NCI-H510A treated with DMSO at 0.1 percent for 48 hours (cell line): ENCODE measurements at places on chromosomes 12 and 14.

DNA sequence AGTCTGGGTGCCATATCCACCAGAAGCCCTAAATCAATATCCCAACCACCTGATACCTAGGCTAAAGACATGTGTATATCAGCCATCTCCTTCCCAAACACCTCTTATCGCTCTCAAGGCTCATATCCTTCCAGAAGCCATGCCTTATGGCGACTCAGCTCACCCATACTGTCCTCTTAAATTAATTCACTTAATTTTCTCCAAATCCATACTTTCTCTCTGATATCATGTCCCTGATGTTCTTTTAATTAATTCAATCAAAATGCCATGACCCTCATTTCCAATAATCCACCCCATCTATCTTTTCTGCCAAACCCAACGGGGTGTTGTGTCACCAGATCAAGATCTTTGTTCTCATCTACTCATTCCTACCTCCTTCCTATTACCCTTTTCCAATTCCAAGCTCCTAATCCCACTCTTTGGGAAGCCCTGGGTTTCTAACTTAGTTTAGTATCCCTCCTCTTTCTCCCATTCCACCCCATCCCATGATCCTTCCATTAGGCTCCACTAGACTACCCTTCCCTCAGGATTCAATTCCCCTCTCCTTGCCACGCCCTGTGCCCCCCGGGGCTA, 723 bp downstream of the ATF7 start:
- DNase-seq: no peak

GRCh38 chr12:45415393-45415817, 199.5 kb downstream of the ANO6 start:
- DNase-seq: no peak

GRCh38 chr12:49864798-49865090, 21.8 kb upstream of the BCDIN3D start:
- DNase-seq: no peak

DNA sequence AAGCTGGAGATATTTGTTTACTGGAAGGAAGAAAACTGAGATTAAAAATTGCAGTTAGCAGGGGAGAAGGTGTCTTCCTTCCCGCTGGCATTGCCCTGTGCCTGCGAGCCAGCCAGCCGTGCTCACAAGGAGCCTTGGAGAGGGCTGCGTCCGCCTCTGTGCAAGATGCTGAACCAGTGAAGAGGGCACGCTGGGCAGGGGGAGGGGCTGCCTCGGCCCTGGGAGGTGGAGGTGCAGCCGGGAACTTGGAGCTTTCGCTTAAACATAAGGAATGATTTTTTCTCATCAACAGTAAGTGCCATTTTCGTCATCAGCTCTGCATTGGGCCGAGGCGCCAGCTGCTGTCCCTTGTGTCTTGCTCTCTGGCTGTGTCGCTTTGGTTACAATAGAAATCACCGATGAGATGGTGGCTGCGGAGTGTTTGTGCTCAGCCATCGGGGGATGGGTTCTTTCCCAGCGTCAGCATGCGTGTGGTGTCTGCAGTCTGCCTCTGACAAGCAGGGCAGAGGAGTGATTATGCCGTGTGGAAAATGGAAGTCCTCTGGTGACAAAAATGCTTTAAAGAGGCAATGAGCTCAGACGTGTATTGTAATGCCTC, 97.3 kb downstream of the ESR2 start:
- peak; percentile 78 for DNase-seq

GRCh38 chr14:89013698-89014568, 189.5 kb downstream of the TTC8 start:
- DNase-seq: peak; percentile 14

DNA sequence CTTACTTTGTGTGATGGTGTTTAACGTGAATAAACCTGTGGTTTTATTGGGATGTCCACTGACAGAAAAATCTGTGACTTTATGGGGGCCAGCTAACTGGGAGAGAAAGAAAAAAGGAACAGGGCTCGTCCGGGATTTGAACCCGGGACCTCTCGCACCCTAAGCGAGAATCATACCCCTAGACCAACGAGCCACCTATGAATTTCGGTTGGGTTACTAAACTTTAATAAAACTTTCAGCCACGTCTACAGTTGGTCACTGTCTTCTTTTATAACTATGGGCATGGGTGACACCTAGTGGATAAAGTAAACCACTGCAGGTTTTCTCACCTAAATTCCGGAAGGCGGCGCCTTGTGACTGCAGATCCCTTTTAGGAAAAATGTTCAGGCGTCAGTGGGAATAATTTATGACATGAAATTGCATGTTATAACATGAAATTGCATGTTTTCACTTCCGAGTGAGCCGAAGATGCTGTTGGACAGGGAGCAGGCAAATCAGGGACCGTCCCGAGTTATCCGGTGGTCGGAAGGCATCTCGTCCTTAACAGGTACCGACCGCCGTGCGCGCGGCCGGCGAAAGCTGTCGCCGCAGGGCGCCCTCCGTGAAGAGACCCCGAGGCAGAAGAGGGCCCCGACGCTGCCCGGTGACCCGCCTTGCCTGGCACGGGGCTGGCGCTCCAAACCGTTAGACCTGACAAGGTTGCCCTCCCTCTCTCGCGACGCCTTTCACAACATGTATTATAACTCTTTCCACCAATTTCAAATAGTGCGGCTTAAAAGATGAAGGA, 18.2 kb upstream of the RNASE12 start:
- DNase-seq: peak; percentile 94

- no peak for DNase-seq
Observed at GRCh38 chr12:6226002-6226678, 25.9 kb downstream of the CD9 start.

- DNase-seq: no peak
Observed at GRCh38 chr14:79011920-79012204, 841.7 kb downstream of the NRXN3 start.

- DNase-seq: no peak
Observed at GRCh38 chr14:74591899-74592298, 20.1 kb downstream of the LTBP2 start.

GRCh38 chr14:72444701-72445100, 449.2 kb downstream of the DPF3 start:
- DNase-seq: no peak
